ENCODE measurements at places on chromosomes 5 and 9.

GRCh38 chr9:27168496-27168895 lies 59.5 kb downstream of the TEK start:
- peak; percentile 4 for DNase-seq

GRCh38 chr9:122265149-122265915 lies 650 bp downstream of the MRRF start:
- peak; percentile 65 for DNase-seq

DNA sequence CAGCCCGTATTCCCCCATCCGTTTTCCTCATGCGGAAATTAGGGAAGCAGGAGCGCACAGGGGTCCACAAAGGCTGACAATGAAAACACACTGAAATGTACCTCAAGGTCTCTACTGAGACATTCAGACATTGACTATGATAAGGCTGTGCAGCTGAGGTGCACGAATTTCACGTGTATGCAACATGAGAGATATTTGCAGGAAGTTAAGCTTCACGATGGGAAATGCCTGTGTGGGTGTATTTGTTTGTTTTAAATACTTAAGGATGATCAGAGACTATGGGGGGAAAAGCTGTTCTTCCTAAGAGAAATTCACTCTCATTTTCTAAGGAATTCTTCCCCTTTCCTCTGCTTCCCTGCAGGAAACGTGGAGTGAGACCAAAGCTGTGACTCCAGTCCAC lies 2.6 kb upstream of the SPATA31E1 start:
- no peak for DNase-seq

- DNase-seq: no peak
Measured at GRCh38 chr5:148469501-148469935, 85.8 kb downstream of the FBXO38 start.

DNA sequence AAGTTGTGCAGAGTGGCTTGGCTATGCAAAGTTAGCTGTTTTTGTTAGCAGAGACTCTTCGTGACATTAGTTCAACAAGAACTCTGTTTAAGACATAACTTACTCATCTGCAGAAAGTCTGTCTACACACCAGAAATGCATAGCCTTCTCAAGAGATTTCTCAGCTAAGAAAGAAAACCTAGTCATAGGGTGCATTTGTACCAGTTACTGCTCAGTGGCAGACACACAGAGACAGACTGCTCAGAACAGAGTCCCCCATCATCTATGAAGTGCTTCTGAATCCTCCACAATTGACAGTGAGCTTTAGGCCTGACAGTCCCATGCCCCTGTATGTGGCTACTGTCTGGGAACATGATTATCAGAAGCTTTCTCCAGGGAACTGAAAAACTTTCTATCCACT lies 56.1 kb upstream of the IFNK start:
- DNase-seq: no peak

- DNase-seq: peak; percentile 96
Measured at GRCh38 chr5:39394946-39395345, 29.8 kb downstream of the DAB2 start.

DNA sequence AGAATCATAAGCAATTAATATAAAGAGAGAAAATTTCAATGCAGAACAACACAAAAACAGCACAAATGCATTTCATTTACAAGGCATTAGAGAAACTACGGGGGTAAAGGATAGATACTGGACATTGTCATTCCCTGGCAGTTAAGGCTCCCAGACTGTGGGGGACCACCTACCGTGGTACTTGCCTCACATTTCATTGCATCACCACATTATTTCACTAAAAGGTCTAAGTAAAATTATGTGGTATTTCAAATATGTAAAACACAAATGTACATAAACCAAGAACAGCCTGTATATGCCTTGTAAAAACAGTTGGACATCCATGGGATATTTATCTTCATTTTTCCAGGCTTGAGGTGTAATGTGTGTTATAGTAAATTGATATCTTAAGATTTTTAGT lies 571.2 kb upstream of the ZNF462 start:
- DNase-seq: no peak

DNA sequence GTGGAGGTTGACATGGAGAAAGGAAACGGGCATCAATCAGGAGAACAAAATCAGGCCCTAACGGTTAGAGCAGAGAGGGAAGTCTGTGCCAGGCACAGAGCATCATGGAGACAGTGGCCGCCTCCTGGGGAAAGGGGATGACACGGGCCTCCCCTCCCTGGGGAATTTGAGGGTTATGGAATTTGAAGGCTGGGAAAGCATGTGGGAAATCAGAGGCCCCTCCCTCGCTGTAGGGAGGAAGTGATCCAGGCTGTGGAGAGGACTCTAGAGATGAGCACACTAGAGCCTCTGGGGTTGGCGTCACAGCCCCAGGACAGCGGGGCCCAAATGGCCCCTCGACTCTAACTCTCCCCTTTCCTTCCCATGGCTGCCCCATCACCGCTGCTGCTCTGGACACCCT lies 36.7 kb downstream of the PROP1 start:
- no peak for DNase-seq

DNA sequence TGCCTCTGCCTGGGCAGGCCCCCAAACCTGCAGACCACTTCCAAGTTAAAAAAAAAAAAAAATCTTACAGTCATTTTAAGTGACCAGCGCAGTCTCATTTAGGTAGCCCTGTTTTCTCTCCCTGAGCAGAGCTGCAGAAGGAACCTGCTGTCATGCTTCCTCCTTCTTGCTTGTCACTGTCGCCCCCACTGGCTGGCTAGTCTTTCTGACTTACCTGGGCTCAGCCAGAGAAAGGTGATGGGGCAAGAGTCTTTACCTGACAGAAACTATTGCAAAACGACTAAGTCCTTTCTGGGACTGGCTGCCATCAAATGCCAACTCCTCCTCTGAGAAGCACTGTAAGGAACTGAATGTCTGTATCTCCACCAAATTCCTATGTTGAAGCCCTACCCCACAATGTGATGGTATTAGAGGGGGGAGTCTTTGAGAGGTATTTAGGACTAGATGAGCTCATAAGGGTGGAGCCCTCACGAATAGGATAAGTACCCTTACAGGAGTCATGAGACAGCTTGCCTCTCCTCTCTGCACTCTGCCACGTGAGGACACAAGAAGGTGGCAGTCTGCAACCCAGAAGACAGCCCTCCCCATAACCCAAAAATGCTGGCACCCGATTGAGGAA lies 58.4 kb upstream of the SHC3 start:
- no peak for DNase-seq

DNA sequence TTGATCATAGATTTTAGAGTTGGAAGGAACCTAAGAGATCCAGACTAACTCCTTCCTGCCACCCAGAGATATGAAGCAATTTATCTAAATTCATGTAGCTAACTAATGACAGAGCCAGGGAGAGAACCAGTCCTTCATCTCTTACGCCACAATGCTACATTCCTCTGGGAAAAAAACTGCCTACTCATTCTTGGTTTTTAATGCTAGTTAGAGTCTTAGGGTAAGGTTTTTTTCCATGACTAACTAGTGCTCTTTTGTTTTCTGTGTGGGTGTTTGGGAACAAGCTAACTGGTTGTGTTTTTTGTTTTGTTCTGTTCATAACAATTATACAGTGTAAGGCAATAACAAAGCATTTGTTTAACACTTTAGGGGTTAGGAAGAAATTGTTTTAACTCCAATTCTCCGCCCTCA lies 52.4 kb downstream of the SLC44A1 start:
- DNase-seq: peak; percentile 76
